H9 (cell line): ENCODE measurements at places on chromosomes 1 and 21. TPM values are rescaled to one million over a fixed set of nuclear protein-coding genes. Genes with fewer than 3 reads are reported as not detected.

OMA1 gene
- 11.0 and 12.9 TPM in 2 replicates for total RNA-seq

RGS16 gene
- total RNA-seq, result 6.8 and 6.9 TPM in 2 replicates

DVL1 gene
- total RNA-seq, result 66.5 and 71.0 TPM in 2 replicates

ZFP69 gene
- 6.8 and 7.6 TPM in 2 replicates for total RNA-seq

- H3K27ac ChIP-seq, result no peak overlapping the region
- no peak for DNase-seq
- H3K36me3 ChIP-seq, result no peaks in the 10 kb centered on the region
- peaks cover 2% of the 10 kb centered on the region; the same call in 1 of the 2 replicates for H3K4me1 ChIP-seq
- H3K27me3 ChIP-seq, result no peaks in the 10 kb centered on the region
- no peak overlapping the region for H3K4me3 ChIP-seq
These were observed 19.2 kb downstream of the EBNA1BP2 start for GRCh38 chr1:43152866-43153265.

DNA sequence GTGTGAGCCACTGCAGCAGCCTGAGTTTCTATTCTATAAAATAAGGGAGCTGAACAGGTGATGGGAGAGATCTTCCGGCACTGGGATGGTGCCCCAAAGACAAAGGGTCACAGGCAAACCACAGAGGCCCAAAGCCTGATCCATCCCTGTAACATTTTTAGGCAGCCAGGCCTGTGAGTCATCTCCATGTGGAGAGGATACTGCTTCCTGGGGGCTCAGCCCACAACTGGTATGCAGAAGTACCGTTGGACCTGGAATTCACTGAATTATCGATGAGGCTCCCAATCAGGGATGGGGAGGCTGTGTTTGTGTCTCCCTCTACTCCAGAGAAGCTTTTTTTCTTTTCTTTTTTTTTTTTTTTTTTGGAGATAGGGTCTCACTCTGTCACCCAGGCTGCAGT lies 48.8 kb upstream of the WASF2 start:
- H3K27me3 ChIP-seq, result no peaks in the 10 kb centered on the region
- H3K36me3 ChIP-seq, result peaks cover 23% of the 10 kb centered on the region
- no peak overlapping the region for H3K27ac ChIP-seq
- DNase-seq, result no peak

GRCh38 chr1:96804648-96805047 lies 83.1 kb downstream of the PTBP2 start:
- no peak overlapping the region for H3K27ac ChIP-seq
- H3K4me3 ChIP-seq, result no peak overlapping the region
- H3K4me1 ChIP-seq, result no peaks in the 10 kb centered on the region
- H3K36me3 ChIP-seq, result peaks cover 44% of the 10 kb centered on the region

DNA sequence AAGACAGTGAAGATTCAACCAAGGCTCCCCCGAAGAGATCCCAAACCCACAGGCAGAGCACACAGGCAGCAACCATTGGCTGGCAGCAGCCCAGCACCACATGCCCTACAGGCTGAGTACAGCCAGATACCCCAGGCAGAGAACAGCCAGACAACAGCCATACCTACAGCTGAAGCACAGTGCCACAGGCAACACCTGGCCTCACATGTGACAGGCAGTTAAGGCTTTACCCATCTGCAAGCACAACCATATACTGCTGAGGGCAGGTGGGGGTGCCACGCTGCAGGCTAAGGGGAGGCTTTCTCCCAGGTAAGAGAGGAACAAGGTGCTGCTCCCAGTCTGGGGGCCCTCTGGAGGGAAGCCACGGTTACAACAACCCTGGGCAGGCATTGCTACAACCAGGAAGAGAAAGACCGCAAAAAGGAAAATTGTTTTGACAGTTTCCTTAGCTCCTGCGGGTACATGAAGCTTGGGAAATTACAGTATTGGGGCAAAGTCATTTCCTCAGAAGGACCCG lies 12.3 kb downstream of the CHIT1 start:
- H3K4me1 ChIP-seq, result no peaks in the 10 kb centered on the region; the same call in 1 of the 2 replicates
- peak; percentile 66 for DNase-seq
- no peak overlapping the region for H3K27ac ChIP-seq
- H3K4me3 ChIP-seq, result no peak overlapping the region
- no peaks in the 10 kb centered on the region for H3K36me3 ChIP-seq
- no peaks in the 10 kb centered on the region for H3K27me3 ChIP-seq

DNA sequence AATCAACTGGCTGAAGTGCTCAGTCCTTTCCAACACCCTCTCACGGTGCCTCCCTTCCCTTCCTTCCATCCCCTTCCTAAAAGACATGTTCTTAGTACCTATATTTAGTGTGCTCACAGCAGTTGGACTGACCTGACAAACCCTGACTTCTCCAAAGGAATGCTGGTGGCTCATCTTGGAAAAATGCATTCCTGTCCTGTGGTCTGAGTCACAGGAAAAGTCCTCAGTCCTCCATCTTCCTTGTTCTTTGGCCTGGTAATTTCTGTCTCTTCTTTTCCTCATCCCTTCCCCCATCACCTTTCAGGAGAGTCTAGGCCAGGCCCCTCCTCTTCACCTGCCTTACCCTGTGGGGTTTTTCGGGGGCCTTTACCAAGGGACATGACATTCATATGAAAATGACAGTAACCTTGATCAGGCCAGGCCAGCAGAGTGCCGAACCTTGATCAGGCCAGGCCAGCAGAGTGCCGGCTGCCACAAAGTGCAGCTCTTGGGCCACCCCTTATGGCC lies 7.2 kb downstream of the ATP1B1 start:
- DNase-seq, result peak; percentile 69
- H3K27ac ChIP-seq, result no peak overlapping the region
- H3K27me3 ChIP-seq, result no peaks in the 10 kb centered on the region
- peak overlapping the region; percentile 0; the same call in 2 of the 3 replicates for H3K4me3 ChIP-seq
- H3K4me1 ChIP-seq, result peaks cover 14% of the 10 kb centered on the region; the same call in 1 of the 2 replicates

DNA sequence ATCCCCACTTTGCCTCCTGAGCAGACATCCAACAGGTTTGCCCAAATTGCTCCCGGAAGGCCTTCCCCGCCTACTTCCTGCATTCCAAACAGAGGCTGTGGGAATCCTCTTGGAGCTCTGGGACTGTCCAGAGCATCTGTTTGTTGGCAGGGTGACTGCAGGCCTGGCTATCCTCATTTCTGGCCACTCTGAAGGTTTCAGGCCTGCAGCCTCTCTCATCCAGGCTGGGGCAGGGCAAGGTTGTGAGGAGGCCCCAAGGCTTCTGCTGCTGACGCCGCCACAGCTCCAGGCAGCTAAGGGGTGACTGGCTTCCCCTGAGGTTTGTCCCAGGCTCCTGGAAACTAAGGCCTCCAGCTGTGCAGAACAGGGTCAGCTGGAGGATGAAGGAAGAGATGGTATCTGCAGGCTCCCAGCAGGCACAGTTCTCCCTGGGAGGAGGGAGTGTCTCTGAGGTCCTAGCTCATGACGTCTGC lies 11.3 kb downstream of the CDK18 start:
- H3K36me3 ChIP-seq, result peaks cover 2% of the 10 kb centered on the region
- no peak for DNase-seq
- H3K4me3 ChIP-seq, result no peak overlapping the region
- H3K27ac ChIP-seq, result no peak overlapping the region

GRCh38 chr1:203089651-203090045 lies 3.8 kb upstream of the MYOG start:
- H3K4me3 ChIP-seq, result no peak overlapping the region
- H3K27ac ChIP-seq, result no peak overlapping the region
- H3K4me1 ChIP-seq, result no peaks in the 10 kb centered on the region
- peak; percentile 33 for DNase-seq
- H3K27me3 ChIP-seq, result no peaks in the 10 kb centered on the region

DNA sequence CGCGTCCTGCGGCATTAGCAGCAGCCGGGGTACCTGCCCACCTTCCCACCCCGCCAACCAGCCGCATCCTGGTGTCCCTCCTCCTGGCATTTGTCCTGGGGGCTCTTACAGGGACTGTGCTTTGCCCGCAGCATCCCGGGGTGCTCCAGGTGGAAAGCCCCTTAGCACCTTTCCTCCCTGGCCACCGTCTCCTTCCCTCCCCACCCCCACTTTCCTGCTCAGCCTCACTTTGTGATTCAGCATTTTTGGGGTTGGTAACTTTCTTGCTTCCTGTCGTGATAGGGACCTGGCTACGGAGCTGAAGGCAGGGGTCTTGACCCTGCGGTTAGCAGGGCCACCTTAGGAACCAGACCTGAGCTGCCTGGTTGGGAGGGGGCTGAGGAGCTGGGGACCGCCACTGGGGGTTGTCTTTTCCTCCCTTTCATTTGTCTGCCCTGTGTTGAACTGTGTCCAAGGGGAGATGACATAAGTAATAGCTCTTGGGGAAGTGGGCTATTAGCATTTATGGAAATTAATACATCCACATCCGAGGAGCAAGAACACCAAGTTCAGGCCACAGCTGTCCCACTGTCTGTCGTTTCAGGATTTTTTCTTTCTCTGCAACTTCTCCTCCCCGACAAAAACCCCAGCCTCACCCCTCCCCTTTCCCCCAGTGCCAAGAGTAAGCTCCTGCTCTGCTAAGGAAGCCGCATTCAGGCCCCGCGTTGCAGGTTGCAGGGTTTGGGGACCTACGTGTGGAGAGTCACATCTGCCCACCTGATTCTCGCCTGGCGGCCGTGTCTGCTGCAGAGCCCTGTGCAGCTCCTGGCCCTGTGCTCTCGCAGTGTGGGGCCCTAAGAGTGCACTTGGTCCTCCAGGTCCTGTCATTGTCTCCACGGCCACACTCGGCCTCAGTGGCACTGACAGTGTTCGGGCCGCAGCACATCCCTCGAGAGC lies 1.6 kb upstream of the NPHP4 start:
- no peaks in the 10 kb centered on the region; the same call in 1 of the 2 replicates for H3K27me3 ChIP-seq
- DNase-seq, result no peak
- no peaks in the 10 kb centered on the region for H3K4me1 ChIP-seq

DNA sequence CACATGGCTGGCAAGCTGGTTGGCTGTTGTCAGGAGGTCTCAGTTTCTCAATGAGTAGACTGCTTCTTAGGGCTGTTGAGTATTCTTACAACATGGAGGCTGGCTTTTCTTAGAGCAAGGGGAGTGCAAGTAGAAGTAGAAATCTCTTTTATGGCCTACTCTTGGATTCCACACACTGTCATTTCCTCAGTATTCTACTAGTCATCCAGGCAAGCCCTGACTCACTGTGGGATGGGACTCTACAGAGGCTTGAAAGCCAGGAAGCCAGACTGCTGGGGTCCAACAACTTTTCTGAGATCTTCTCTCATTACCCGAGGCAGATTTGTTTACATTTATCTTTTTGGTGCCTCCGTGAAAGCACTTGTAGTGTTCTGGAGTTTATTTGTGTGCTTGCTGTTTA lies 196.2 kb upstream of the APP start:
- H3K4me1 ChIP-seq, result no peaks in the 10 kb centered on the region
- no peak for DNase-seq

DNA sequence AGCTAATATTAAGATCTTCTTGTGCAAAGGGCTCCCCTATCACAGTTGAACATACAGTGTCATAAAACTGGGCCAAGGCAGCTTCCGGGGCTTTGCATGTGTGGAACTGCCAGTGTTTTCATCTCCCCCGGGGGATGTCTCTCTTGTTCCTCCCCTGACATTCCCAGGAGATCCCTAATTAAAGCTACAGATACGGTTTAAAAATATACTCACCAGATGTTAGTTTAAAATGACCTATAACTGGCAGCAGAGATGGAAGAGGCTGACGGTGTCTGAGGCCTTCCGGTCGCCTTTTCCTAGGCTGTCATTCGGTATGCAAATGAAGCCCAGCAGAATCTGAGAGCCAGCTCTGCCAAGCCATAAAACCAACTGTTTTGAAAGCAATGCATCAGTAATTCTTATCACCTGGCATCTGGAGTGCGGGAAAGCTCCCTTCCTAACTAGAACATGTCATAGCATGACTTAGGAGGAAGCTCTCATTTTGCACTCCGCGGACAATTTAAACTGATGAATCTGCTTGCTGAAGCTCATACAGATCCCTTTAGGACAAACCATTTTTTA lies 436.5 kb upstream of the VAMP3 start:
- H3K4me3 ChIP-seq, result no peak overlapping the region
- H3K27me3 ChIP-seq, result no peaks in the 10 kb centered on the region
- DNase-seq, result no peak
